Fibroblast of villous mesenchyme (primary cell): ENCODE measurements at places on chromosomes 12 and 14. TPM values are rescaled to one million over a fixed set of nuclear protein-coding genes. Genes with fewer than 3 reads are reported as not detected.

Gene HOXC10
- 0.43 and 5.2 TPM in 2 replicates for total RNA-seq

Gene TBPL2
- not detected in 2 replicates for total RNA-seq

Gene OAS3
- total RNA-seq = 10.3 and 12.5 TPM in 2 replicates

Gene TECPR2
- 18.0 and 19.9 TPM in 2 replicates for total RNA-seq

Gene TAS2R7
- total RNA-seq = 0.32 TPM in 1 of 2 replicates, not detected in the other

Gene EID3
- total RNA-seq = 11.6 and 25.0 TPM in 2 replicates

Gene CD163L1
- total RNA-seq = 7.3 and 11.0 TPM in 2 replicates

Gene KLHDC1
- total RNA-seq = 2.6 and 3.0 TPM in 2 replicates

Gene SERPINA12
- not detected in 2 replicates for total RNA-seq

Gene SLC10A1
- not detected in 2 replicates for total RNA-seq

Gene AMN
- total RNA-seq = under 0.01 and 0.43 TPM in 2 replicates

Gene ZFHX2
- total RNA-seq = under 0.01 TPM in 2 replicates

Gene IRAK4
- total RNA-seq = 16.1 and 20.3 TPM in 2 replicates

Gene CFAP251
- total RNA-seq = 6.8 and 8.2 TPM in 2 replicates

Gene CLMN
- total RNA-seq = under 0.01 and 0.43 TPM in 2 replicates

Gene SYCP3
- under 0.01 and 0.32 TPM in 2 replicates for total RNA-seq

Gene IGF1
- under 0.01 and 0.64 TPM in 2 replicates for total RNA-seq

Gene CMA1
- total RNA-seq = not detected in 2 replicates

Gene CCDC77
- total RNA-seq = 9.1 and 9.7 TPM in 2 replicates

Gene CBX5
- total RNA-seq = 50.9 and 68.7 TPM in 2 replicates

Gene VASH1
- 3.9 and 5.8 TPM in 2 replicates for total RNA-seq

Gene TMEM179
- under 0.01 TPM in 1 of 2 replicates, not detected in the other for total RNA-seq

Gene GLI1
- total RNA-seq = 0.86 and 1.9 TPM in 2 replicates
